Esophagus mucosa (tissue), 1 donor: ENCODE measurements at places on chromosomes 13 and 19. TPM values are rescaled to one million over a fixed set of nuclear protein-coding genes. Genes with fewer than 3 reads are reported as not detected.
A peak's percentile ranks its signal among the peaks of the same experiment; 100 is the strongest.

- ATAC-seq: no peak
Observed at GRCh38 chr13:38914070-38914469, 76.6 kb downstream of the STOML3 start.

- ATAC-seq: no peak
Observed at GRCh38 chr13:64688893-64689677, 2541.1 kb downstream of the PCDH9 start.

The KCNK6 gene
- 22.8 TPM for total RNA-seq

The ZNF730 gene
- 0.44 TPM for total RNA-seq

The HRC gene
- 0.24 TPM for total RNA-seq

The FAM216B gene
- total RNA-seq: not detected

DNA sequence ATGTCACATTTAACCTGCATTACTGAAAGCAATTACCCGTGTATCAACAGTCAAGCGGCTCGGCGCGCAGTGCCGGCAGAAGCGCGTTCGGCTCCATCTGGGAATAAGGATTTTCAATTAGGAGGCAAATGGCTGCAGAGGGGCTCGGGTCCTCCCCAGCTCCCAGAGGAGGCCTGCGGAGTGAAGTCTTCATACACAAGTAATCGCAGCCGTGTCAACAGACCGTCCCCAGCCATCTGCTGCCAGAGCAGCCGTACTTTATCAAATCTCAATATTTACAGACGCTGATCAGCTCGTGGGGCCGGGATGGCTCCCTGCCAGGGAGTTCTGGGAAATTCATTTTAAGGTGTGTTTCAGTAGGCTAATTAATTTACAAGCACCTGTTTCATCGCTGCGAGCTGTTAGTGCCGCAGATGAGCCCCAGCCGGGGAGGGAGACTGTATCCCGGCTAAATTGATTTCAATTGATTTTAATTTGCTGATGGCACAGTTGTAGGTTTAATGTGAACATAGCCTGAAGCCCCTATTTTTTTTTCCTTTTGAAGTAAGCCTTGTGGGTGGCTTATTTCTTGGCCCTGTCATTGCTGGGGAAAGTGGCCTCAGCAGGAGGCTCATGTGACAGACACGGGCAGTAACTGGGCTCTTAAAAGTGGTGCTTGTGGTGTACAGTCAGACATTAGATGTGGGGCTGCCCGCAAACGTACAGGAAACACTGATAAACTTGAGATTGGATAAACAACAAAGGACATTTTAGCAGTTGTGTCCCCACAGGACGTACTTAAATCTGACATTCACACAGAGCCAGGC, 252.7 kb downstream of the TEX29 start:
- no peak for ATAC-seq

DNA sequence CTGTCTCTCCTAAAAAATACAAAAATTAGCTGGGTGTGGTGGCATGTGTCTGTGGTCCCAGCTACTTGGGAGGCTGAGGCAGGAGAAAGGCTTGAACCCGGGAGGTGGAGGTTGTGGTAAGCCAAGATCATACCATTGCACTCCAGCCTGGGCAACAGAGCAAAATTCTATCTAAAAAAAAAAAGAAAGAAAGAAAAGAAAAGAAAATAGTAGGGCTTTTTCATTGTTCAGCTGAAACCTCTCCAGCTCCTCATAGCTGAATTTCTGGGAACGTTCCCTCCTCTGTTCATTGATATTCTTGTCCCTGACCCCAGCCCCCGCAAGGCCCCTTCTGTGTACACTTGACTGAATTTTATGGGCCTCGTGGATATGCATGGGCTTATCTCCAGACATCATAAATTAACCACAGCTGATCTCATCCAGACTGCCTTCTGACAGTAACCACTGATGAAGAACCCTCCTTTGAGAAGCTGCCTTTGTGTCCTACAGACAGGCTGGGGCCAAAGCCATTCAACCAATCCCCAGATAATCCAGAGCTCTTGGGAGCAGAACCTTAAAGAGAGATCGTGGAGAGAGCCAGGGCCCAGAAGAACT, at the start of gene ELSPBP1:
TSS of gene ELSPBP1 (plus strand) at position 424 of the 594 bp plus-strand sequence. CDS start 14,036 bp downstream, outside the sequence.
- no peak for ATAC-seq

The TIMM29 gene
- total RNA-seq: 14.3 TPM

DNA sequence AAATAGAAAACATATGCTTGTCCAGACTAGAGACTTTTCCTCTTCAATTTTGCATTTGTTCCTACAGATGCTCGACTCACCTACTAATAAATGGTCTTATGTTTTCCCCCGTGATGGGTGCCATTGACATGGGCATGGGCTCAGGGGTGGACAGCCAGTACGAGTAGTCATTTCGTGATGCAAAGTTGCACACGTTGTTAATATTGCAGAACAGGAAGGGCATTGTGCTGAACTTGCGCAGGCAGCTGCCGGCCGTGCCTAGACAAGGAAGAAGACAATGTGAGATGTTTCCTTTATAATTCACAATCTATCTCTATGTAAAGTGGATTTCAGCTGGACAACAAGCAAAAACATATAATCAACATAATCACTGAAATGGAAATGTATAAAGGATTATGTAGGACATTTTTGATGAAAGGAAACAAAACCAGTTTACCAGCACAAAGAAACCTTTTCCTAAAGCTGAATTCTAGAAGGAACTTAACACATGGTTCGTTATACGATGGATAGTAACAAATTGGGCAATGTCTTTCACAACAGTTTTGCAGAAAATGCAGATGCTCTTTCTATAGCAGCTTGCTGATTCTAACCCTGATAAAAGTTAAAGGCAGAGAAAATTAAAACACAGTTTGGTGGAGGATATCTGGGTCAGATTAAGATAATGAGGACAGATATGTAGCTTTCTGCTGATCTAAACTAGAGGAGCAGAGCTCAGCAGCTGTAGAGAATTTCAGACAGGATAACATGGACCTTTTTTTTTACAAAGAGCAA, 145.7 kb downstream of the COL4A1 start:
- peak; percentile 51 for ATAC-seq
